ENCODE measurements at places on chromosomes 13 and 19.

DNA sequence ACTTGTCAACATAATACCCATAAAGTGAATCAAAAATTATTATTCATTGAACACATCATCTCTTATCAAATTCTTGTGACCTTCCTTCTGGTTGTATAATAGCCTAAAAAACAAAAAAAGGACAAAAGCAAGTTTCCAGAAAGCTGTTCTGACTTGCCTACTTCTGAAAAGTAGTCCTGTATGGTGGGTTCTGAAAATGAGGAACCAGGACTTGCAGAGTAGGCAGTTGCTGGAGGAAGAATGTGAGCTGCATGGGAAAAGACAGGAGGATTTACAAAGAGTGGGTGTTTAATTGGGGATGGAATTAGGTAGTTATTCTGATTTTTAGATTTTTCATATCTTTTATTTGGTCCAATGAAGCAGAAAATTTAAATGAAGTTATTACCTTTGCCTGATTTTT is 56.7 kb downstream of the RCBTB2 start:
- DNase-seq, result peak; percentile 30

GRCh38 chr13:105436943-105437342 is 1098.5 kb downstream of the EFNB2 start:
- DNase-seq, result peak; percentile 18

DNA sequence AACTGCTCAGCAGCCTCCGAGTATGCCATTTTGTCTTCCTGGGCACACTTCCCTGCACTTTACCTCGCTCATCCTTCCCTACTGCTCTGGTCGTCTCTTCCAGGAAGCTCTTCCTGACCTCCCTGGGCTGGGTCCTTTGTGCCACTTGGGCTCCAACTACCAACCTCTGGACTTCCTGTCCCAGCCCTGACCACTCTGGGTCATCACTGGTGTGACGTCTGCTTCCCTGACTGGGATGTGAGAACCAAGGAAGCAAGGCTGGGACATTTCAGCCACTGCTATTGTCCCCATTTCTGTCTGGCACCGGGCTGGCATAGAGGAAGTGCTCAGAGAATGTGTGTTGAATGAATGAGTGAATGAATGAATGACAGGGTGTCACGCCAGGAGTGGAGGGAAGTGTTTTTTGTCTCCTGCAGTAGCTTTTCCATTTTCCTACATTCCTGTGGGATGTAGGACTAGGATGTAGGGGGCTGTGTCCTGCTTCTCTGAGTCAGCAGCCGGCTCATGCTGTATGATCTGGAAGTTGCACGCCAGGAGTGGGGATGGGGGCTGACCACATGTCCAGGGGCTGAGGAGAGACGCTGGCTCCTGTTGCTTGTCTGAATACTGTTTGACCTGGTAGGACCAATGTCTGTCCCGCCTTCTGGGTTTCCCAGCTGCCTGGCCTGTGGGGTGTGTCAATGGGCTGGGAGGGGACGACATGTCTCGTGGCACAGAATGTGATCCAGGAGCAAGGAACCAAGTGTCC is 14.7 kb downstream of the NOVA2 start:
- DNase-seq, result no peak

DNA sequence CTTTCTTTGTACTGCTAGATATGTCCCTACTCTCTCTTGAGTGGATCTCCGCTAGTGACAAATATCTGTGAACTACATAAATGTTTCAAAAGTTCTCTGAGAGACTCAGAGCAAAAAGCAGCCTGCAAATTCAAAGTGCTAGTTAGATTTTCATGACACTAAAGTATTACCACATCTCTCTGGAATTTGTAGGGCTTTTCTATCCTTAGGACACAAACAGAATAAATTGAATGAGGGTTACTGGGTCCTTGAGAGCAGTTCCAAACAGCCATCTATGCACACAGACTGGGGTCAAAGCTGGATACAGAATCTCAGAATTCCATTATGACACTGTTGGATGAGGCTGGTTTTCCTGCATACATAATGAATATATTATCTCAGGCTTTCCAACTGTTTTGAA is 953.2 kb downstream of the DIAPH3 start:
- DNase-seq, result peak; percentile 73

DNA sequence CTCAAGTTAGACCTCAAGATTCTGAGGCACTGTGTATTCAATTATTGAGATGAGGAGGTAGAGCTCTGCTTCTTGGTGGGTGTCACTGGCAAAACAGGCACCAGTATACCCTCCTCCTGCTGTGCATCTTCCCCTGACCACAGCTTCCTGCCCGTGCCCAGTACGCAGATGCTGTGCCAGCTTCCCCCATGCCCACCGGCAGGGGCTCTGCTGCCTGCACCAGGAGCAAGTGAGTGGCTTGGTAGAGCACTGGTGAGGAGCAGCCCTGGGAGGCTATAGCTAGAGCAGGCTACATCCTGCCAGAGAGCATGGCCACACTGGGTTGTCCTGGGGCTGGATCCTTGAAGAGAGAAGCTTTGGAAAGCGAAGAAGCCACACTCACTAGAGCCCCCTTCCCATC is 21.0 kb upstream of the RNF17 start:
- no peak for DNase-seq

DNA sequence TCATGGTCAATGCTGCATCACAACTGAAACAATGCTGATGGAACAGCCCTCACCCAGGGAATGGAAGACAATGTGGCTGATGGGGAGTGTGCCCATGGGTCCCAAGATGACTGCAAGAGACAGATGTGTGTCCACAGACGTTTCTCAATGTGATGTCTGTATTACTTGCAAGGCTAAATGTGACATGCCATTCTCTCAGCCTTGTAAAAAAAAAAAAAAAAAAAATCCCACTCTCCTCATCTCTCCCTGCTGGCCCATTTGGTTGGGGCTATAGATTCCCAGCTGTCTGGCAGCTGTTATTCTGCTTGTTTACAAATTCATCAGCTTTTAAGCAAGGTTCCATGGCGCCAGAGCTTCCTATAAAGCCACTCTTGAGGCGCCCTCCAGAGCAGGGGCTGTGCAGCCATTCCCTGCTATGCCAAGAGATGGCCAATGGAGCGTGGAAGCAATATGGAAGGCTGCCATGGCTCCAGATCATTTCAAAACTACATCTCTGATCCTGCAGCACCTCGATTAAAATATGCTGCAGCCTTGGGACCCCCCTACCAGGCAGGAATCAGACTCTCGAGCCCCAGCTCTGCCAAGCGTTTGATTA is 294.8 kb downstream of the FOXO1 start:
- DNase-seq, result no peak

- DNase-seq, result no peak
Observed at GRCh38 chr19:925087-925525, 729 bp upstream of the ARID3A start.

Data from umbilical cord (tissue), 2 donors.